ENCODE measurements at places on chromosomes 12 and 14.
A peak's percentile ranks its signal among the peaks of the same experiment; 100 is the strongest.

- DNase-seq: no peak
These were observed 19.4 kb downstream of the LDHB start for GRCh38 chr12:21638054-21638891.

GRCh38 chr14:31122921-31123320 is 84.7 kb downstream of the HECTD1 start:
- DNase-seq: no peak

DNA sequence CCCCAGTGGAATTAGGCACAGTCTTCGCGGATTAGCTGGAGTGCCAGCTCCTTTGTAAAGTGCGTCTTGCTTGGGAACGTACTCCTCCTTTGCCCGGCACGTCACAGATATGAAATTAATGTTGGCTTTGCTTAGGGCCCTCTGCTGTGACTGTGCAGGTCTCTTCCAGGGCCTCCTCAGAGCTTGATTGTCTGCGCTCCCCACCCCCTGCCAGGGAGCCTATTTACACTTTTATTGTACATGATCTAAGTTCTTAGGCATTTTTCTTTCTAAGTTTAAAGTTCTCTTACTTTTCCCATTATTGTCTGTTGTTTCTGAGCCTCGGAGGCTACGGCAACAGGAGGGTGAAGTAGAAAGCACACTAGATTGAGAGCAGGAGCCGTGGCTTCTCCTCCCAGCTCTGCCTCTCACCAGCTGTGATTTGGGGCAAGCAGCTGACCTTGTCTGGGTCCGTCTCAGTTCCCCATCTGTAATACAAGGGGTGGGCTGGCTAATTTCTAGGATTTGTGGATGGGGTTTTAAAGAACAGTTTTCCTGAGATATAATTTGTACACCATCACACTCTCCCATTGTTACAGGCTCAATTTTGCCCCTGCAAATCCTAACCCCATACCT is 81.8 kb downstream of the TSPAN9 start:
- DNase-seq: no peak

GRCh38 chr14:95644981-95645380 is 41.2 kb upstream of the TCL1B start:
- DNase-seq: no peak

DNA sequence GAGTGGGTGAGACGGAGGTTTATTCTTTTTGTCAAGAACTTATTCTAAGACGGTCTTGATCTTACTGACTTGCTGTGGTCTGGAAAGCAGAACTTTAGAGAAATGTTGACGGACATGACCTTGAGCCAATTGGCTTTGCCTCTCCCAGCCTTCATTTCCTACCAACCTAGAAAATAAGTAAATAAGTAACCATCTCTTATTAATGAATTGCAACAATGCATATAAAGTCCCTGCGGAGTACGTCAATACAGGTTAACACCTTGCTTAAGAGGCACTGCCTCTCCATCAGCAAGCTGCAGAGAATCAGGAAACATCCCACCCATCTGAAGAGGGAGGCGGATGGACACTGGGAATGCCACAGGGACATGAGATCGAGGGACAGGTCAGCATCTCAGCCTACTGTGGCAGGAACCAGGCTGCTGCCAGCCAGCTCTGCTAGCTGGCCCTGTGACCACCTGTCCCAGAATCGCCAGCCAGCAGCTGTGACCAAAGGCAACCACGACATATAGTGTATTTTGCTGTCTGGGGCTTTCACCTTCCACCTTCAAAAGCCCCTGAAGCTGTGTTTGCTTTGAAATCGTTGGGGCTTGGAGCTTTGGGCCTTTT is 208.3 kb downstream of the BCL11B start:
- peak; percentile 22 for DNase-seq

DNA sequence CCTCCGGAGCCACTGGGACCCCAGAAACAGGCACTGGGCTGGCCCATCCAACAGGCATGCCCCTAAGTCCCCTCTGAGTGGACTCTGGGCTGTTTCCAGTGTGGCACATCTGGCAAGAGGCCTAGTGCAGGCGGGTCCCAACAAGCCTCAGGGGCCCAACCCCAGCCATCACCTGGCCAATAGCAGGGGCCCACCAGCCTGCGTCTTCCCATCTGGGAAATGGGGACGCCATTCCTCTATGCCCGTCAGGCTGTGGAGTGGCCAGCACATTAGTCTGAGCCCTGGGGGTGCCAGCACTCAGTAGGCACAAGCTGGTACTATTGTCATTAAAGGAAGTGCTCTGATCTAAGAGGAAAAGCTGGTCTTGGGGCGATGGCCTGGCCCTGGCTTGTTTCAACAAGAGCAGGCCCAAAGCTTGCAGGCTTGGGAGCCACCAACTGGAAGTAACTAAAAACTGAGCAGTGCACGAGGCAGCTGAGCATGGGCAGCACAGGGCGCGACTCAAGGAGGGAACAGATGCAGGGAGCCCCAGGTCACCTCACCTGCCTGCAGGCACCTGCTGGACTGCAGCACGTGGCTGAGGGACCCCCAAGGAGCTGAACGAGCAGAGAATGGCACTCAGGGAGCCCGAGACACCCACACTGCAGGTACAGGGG is 8.4 kb downstream of the DEGS2 start:
- no peak for DNase-seq

GRCh38 chr12:77943466-77943865 is 112.8 kb downstream of the NAV3 start:
- peak; percentile 17 for DNase-seq

GRCh38 chr14:65639216-65639615 is 226.7 kb downstream of the FUT8 start:
- DNase-seq: no peak

DNA sequence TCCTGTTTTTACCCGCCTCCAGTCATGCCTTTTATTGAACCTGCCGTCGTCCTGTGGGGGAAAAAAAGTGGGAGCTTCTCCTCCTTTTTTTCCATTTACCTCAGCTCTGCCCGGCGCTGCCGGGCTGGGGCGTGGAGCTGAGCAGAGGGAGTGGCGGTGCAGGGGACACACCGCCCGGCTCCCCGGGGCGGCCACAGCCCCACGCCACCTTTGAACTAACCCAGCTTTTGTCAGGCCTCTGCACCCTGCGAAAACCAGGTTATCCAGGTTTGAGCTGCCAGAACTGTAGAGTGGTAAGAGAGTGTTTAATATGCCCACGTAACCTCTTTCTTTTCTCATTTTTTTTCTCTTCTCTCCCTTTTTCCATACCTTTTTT is 161.0 kb upstream of the FKBP4 start:
- no peak for DNase-seq

DNA sequence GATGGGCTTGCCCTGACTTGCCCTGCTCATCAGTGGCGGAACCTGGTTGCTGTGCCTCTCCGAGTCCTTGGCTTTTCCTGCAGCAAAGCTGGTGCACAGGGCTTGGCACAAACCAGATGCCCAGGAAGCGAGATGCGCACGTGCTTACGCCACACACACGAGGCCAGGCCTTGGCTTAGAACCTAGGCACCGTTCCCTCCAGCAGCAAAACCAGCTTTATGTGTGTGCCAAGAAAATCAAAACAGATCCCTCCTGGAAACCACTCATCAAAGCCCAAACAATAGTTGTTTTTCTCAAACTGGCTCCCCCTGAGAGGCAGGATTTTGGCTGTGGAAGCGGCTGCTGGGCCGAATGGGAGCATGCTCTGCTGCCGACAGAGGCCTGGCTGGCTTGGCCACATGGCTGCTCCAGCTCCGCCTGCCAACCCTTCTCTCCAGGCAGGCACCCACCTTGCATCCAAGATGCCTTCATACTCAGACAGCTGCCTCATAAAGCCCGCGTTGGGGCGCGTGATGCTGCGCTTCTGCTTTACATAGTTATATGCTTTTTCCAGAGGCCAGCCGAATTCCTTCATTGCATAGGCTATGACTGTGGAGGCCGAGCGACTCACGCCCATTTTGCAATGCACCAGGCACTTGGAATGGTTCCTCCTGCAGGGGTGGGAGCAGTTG is 58.7 kb downstream of the SSH1 start:
- DNase-seq: peak; percentile 20

- DNase-seq: peak; percentile 39
These were observed 14.5 kb upstream of the PWP1 start for GRCh38 chr12:107670999-107671643.
